ENCODE measurements at places on chromosomes 4 and X.
A peak's percentile ranks its signal among the peaks of the same experiment; 100 is the strongest.

GRCh38 chr4:20284990-20285389 lies 33.3 kb downstream of the SLIT2 start:
- no peak for DNase-seq

DNA sequence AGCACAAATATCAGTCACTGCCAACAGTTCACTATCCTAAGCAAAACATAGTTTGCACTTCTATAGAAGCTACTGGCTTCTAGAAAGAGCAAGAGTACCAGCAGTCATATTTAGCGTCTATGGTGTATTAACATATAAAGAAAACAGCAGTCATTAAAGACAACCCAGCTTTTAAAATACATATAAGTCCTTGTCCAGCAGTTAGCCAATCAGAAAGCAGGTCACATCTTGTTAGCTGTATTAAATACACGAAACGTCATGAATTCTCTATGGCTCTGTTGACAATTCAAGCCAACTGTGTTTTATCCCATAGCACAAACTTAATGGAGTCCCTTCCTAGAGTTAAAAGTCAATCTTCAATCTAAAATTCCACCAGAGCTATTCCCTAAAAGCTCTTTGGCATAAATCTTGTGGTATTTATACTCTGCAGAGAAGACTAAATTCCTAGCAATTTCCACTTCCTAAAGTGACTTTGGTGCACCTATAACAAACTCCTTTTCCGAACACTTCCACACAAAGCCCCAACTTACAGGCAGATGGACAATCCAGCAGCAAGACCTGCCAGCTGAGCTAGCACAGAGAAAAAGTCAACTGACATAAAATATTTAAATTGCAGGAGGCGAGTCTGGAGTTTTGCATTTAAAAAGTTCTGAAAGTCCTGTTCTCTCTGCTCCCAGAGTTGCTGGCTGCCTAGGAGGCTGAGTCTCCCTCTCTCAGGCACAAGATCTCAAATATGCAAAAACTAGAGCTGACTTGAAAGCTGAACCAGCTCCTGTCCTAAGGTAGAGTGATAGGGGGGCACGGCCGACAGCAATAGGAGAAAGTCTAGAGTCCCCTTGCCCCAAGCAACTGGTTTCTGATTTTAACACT lies 1.3 kb downstream of the LDB2 start:
- DNase-seq, result no peak

- no peak for DNase-seq
Observed at GRCh38 chr4:33349376-33349775, 2629.2 kb downstream of the PCDH7 start.

DNA sequence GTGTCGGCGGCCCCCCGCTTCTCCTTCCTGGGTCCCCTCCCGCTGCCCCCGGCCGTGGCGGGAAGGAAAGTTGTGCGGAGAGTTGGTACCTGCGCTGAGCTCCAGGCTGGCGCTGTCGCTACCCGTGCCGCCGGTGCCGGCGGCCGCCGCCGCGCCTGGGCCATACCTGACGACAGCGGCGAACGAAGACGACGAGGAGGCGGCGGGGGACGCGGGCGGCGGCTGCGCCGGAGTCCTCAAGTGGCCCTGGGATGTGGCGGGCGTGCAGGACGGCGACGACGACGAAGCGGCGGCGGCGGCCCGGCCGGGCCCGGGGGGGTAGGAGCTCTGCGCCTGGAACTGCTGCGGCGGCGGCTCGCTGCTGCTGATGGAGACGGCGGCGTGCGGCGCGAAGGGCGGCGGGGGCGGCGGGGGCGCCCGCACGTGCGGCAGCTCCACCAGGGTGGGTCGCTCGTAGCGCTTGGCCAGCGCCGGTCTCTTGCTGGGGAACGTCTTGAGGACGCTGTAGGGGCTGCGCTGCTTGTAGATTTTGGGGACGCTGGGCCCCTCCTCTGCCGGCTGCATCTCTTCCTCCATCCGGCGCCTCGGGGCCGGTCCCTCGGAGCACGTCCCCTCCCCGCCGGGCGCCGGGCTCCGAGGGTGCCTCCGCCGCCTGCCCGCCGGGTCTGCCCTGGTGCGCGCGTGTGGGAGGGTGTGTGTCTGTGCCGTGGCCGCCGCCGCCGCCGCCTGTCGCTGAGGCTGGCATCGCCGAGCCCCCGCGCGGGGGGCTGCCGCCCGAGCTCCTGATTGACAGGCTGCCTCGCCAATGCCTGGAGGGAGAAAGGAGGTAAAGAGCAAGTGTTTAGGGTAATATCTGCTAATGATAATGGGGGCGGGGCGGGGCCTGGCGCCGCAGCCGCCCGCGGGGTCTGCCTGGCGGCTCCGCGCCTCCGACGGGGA lies 618 bp downstream of the BEND4 start:
- DNase-seq, result peak; percentile 77

- no peak for DNase-seq
Observed at GRCh38 chrX:48992341-48992740, 9.7 kb downstream of the GRIPAP1 start.

DNA sequence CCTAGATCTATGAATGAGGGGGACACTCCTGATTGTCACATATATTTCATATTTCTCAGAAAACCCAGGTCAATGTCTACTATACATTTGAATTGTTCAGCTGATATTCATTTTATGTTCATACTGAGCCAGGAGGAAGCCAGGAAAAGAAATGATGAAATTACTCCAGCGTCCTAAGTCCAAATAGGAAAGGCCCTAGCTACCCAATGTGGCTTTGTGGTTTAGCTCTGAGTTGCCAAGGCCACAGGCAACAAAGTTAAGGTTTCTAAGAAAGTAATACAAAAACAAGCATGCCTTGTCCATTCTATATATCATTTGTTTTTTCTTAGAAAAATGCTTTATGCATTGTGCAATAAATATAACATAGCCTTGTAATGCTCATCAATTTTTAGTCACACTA lies 4.5 kb upstream of the CSN2 start:
- no peak for DNase-seq
